Activated naive CD8-positive, alpha-beta T cell treated with anti-CD3 and anti-CD28 coated beads for 36 hours (primary cell): ENCODE measurements at places on chromosomes 11 and 22.

DNA sequence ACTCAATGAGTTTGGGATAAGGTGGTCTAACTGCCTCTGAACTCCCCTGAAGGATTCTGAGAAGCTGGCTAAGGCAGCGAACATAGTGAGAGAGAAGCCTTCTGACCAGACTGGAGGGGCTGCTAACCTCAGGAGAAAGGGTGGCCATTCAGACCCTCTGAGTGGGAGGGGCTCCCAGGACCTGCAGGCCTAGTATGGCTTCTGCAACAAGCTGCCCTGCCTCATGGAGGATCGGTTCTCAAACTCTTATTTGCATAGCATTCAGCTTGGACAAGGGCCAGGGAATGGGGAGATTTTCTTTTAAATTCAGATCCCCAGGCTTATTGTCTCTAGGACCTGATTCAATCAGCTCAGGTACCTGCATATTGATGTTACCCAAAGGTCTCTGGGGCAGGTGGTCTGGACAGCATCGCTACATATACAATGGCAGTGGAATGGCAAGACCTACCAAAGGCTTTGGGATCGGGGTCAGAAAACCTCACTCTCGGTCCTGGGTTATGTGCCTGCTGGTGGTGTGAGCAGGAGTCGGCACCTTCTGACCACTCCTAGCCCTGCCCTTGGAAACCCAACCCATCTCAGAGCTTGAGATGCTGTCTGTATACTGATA is 599.1 kb downstream of the BRD1 start:
- DNase-seq: no peak

- DNase-seq: no peak
Measured at GRCh38 chr11:59875856-59876519, 2.6 kb upstream of the OOSP3 start.

GRCh38 chr11:109731451-109731850 is 309.5 kb downstream of the C11orf87 start:
- DNase-seq: no peak

- no peak for DNase-seq
Measured at GRCh38 chr11:2942872-2943710, 13.9 kb upstream of the PHLDA2 start.

DNA sequence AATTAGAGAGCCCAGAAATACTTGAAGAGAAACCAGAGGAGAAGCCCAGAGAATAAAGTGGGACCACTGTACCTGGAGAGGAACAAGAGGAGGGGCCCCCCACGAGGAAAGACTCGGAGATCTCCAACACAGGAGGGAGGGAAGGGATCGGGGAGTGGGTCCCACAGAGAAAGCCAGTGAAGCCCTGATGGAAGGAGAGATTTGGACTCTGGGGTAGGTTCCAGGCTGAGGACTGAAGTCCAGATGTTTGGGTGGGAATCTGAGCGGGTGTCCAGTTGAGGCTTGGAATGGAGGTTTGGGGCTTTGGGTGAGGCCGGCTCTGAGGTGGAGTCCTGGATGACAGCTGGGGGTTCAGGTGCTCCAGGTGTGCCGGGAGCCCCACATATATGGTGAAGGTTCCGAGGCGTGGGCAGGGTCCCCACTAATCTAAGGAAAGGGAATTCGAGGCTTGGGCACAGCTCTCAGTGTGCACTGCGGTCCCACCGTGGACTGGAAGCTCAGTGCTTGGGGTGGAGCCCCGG is 32.6 kb downstream of the PDE2A start:
- DNase-seq: no peak
